ENCODE measurements at places on chromosomes 4 and X.

GRCh38 chr4:107857741-107858140 lies 33.0 kb downstream of the SGMS2 start:
- no peak for DNase-seq

GRCh38 chr4:86038037-86038436 lies 321.8 kb downstream of the MAPK10 start:
- DNase-seq, result no peak

GRCh38 chr4:111323496-111323895 lies 700.6 kb upstream of the PITX2 start:
- DNase-seq, result no peak

GRCh38 chrX:131734621-131735020 lies 190.7 kb downstream of the OR13H1 start:
- peak; percentile 61 for DNase-seq

DNA sequence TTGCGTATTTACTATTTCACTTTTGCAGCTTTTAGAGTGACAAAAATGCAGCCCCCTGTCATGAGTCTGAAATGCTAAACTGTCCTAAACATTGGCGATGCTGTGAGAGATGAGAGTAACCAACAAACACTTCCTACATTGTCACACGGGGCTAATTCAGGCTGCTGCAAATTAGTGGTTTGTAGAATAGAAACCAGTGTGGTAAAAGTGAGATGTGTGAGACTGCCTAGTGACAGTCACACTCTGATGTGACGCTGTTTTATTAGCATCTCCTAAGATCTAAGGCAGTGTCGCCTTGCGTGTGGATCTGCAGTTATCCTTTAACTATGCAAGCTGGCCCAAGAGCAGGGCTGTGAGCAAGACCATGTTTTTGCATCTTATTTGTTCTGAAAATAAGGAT lies 800.2 kb upstream of the TENM3 start:
- DNase-seq, result no peak

DNA sequence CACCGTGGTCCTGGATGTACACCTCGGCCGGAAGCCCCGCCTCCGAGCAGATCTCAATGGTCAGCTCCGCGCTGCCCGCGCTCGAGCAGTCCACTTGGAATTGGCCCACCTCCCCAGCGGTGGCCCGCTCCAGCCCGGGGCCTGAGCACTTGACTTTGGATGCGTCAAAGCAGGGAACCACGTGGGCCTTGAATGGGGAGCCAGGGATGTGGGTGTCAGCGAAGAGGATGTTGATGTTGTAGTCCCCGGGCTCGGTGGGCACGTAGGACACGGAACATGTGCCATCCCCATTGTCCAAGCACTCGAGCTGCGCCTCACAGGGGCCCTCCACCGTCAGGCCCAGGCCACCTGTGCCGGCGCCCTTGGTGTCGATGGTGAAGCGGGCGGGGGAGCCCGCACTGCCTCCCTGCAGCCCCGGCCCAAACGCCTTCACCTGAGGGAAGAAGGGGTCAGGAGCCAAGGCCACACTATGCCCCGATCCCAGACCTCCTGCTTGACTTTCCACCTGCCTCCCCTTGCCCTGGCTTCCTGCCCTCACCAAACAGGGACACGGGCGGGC lies 14.2 kb downstream of the FLNA start:
- DNase-seq, result no peak

- DNase-seq, result no peak
These were observed 10.1 kb downstream of the FGFRL1 start for GRCh38 chr4:1021386-1022050.

DNA sequence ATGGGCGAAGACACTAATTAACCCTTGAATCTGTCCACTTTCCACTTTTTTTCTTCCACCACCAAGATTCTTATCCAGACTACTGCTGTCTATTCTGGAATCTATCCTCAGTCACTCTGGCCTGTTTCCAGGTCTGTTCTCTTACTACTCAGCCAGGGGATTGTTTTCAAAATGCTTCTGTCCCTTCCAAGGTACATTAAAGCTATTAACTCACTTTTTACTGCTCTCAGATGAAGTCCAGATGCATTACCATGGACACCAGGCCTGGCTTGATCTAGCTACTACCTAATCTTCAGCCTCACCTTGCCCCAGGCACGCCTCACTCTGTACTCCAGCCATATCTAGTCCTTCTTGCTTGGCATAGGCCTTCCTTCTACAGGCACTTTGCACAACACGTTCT lies 66.4 kb downstream of the GALNT7 start:
- DNase-seq, result no peak

GRCh38 chr4:107570952-107571351 lies 149.1 kb downstream of the PAPSS1 start:
- no peak for DNase-seq

- DNase-seq, result no peak
These were observed 33.0 kb downstream of the TACC3 start for GRCh38 chr4:1754336-1754735.

- no peak for DNase-seq
These were observed 23.9 kb upstream of the RNF128 start for GRCh38 chrX:106702636-106703035.

GRCh38 chrX:21998037-21998436 lies 34.1 kb upstream of the PHEX start:
- no peak for DNase-seq

- DNase-seq, result no peak
These were observed 886.4 kb upstream of the ADGRL3 start for GRCh38 chr4:60313611-60314178.

- DNase-seq, result no peak
These were observed 8.2 kb upstream of the TEX11 start for GRCh38 chrX:70916754-70917153.

DNA sequence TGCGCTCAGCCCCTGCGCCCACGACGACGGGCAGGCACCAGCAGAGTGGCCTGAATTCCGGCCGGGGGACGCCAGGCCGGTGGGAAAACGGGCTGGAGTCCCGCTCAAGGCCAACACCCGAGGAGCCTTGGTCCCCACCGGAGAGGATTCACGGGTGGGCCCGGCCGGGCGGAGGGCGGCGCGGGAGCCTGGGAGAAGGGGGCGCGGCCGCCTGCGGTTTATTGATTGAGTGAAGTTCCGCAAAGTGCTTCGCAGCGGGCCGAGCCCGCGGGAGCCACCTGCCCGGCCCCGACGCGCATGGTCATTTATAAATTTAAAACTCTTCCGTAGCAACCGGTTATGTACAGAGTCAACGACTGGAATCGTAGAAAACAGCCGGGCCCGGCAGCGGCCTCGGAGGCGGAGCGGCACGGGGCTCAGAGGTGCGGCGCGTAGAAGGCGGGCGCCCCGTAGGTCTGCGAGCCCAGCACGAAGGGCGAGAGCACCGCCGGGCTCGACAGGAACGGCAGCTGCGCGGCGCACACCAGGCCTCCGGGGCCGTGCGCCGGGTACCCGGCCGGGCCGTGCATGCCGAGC lies 3.6 kb downstream of the NKX1-1 start:
- DNase-seq, result no peak

- DNase-seq, result peak; percentile 4
These were observed 12.8 kb upstream of the ELOVL6 start for GRCh38 chr4:110211007-110211769.

DNA sequence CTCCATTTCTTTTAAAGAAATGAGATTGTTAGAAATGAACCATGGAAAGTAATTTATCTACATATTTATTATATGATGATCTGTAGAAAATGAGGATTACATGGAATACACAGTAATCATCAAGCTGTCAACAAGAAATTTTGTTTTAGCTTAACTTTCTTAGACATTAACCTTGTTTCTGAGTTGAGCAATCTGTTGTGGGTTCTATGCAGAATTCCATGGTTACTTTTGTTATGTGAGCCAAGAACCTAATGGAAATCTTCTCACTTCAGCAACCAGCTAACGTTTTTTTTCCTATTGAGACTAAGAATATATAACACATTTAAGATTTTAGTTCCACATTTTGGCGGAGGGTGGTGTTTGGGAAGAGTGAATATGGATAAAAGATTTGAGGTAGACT lies 136.1 kb upstream of the SLC4A4 start:
- DNase-seq, result no peak

DNA sequence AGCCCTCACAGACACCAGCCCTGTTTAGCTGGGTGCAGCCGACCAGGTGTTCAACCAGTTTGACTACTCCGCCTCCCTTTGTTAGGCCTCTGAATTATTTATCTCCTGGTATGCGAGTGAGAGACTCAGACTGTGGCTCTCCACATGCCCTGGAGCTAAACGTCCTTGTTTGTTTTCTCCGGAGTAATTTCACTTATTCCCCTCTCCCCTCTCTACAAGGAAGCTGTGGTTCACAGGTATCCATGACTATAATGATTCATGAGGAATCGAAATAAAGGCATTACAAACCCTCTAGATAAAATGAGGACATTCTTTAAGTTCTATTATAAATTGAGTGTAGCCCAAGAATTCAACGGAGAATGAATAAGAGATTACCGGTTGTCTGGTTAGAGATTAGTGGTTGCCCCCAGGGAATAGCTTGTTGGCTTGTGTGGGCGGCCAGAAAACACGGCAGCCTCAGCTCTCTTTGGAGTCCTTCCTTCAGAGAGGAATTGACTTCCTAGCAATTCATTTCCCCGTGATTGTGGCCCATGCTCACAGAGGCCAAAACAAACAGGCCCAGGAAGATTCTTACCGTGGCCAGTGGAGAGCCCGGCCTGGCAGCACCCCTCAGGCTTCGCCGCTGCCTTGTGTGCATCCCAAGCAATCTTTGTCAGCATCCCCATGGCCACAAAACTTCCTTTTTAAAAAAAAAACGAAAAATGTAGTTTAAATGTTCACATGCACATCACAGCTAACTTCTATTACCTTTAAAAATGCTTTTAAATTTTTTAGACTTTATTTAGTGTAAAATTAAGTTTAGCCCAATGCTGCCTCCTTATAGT lies 60.2 kb upstream of the CBR4 start:
- DNase-seq, result no peak

DNA sequence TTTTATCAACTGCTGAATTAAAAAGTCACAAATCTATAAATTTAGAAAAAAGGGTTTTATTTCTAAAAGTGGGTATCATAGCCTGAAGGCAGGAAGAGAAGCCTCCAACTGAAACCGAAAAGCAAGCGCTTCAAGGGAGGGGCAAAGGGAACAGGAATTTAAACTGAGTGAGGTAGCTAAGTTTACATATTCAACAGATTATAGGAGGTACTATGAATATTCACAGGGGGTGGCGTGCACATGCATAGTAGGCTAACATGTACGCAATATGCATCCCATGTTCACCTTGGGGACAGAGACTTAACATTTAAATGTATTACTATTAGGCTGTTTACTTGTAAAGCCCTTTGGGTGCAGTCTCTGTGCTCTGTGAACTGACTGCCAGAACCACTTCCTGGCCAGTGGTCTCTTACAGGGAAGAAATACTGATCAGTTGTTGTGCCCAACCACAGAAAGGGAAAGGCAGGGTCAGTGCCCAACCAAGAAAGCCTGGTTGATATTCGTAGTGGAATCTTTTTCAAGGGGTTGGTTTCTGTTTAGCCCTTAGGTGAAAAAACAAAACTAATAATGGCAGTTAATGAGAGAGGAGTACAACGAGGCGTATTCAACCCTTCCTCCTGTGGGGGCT lies 168.7 kb upstream of the GALNTL6 start:
- DNase-seq, result no peak

DNA sequence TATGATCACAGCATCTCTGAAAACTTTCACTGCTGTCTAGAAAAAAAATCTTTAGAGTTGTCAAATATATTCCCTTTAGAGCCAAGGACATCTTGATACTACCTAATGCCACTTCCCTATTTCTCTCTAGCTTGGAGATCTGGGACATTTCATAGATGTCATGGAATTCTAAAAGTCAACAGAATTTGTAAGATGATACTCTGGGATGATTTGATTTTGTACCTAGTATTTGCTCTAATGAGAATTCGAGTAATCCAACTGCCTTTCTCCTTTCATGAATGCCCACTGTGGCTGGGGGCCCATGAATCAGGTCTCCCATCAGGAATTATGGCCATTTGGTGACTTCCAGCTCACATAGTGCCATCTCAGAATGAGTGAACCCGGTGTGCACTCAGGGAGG lies 73.2 kb downstream of the NHS start:
- DNase-seq, result no peak

GRCh38 chrX:9595174-9595573 lies 130.3 kb downstream of the TBL1X start:
- no peak for DNase-seq

GRCh38 chr4:122584519-122584918 lies 36.3 kb downstream of the IL21 start:
- DNase-seq, result no peak

GRCh38 chr4:120447774-120448173 lies 381.1 kb upstream of the MAD2L1 start:
- DNase-seq, result no peak

- no peak for DNase-seq
These were observed 1.4 kb upstream of the CRMP1 start for GRCh38 chr4:5894266-5894665.

GRCh38 chr4:10456595-10457254 lies 501 bp downstream of the ZNF518B start:
- DNase-seq, result peak; percentile 34

- no peak for DNase-seq
These were observed 89.6 kb upstream of the MAD2L1 start for GRCh38 chr4:120156120-120156718.

- DNase-seq, result no peak
These were observed 220.6 kb upstream of the ZC4H2 start for GRCh38 chrX:65196758-65197360.

DNA sequence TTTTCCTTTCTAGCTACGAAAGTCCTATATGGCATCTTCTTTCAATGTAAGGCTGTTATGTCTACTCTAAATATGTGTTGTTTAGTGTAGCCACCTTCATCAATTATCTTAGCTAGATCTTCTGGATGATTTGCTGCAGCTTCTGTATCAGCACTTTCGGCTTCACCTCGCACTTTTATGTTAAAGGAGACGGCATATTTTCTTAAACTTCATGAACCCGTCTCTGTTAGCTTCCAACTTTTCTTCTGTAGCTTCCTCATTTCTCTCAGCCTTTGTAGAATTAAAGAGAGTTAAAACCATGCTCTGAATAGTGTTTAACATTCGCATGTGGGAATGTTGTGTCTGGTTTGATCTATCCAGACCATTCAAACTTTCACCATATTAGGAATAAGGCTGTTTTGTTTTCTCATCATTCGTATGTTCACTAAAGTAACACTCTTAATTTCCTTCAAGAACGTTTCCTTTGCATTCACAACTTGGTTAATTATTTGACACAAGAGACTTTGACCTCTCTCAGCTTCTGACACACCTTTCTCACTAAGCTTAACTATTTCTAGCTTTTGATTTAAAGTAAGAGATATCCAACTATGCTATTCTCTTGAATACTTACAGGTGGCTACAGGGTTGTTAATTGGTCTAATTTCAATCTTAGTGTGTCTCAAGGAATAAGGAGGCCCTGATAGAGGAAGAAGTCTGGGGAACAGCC lies 476.8 kb downstream of the GABRG1 start:
- no peak for DNase-seq

GRCh38 chrX:107442914-107443527 lies 6.4 kb upstream of the FRMPD3 start:
- DNase-seq, result no peak

All from T-helper 9 cell (primary cell).